ENCODE measurements at places on chromosomes 2 and 18. TPM values are rescaled to one million over a fixed set of nuclear protein-coding genes. Genes with fewer than 3 reads are reported as not detected.

Gene TLX2
- total RNA-seq = not detected

Gene POU3F3
- total RNA-seq = not detected

Gene RMDN2
- 4.1 TPM for total RNA-seq

Gene SALL3
- total RNA-seq = not detected

Gene PROKR1
- not detected for total RNA-seq

Gene MRO
- 2.9 TPM for total RNA-seq

Gene LDLRAD4
- 37.3 TPM for total RNA-seq

Gene INHBB
- 3.6 TPM for total RNA-seq

Gene ARHGAP25
- 2.7 TPM for total RNA-seq

Gene EPAS1
- 196 TPM for total RNA-seq

Gene SLC5A6
- total RNA-seq = 6.7 TPM

GRCh38 chr2:155364766-155365165, 666.3 kb downstream of the KCNJ3 start:
- DNase-seq = no peak

DNA sequence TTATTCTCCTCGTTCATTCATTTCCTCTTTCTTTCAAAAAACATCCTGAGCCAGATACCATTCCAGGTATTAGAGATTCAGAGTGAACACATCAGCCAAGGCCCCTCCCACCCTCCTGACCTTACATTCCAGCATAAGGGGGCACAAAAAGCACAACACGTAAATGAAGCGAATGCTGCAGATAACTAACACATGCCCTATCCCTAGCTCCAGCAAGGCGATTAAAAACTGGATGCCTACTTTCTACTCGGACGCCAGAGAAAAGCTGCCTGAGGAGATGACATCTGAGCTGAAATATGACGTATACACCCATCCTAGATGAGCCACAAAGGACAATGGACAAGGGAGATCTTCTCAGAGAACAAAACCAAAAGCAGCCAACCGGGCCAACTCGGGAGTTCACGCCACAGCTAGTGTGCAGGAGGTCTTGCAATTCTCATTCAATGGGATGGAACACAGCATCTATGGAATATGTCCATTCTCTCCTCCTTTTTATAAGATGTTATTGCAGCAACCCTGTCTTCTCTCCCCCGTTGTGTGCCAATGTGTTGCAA, 33.5 kb downstream of the FEZ2 start:
- DNase-seq = no peak

DNA sequence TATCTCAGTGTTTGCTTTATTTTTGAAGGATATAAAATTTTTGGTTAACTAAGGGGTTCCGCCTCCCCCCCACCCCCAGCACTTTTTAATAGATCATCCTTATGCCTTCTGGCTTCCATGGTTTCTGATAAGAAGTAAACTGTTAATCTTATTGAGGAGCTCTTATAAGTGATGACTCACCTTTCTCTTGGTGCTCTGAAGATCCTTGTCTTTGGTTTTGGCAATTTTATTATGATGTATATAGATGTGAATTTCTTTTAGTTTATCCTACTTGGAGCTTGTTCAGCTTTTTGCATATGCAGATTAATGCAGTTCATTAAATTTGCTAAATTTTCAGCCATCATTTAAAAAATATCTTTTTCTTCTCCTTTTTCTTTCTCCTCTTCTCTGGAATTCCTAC, 91.7 kb upstream of the CTAGE1 start:
- no peak for DNase-seq

GRCh38 chr2:240191001-240191400, 50.5 kb upstream of the OTOS start:
- no peak for DNase-seq

GRCh38 chr2:58137856-58138255, 91.2 kb downstream of the VRK2 start:
- DNase-seq = no peak

GRCh38 chr2:19020144-19021099, 338.0 kb downstream of the OSR1 start:
- DNase-seq = no peak

DNA sequence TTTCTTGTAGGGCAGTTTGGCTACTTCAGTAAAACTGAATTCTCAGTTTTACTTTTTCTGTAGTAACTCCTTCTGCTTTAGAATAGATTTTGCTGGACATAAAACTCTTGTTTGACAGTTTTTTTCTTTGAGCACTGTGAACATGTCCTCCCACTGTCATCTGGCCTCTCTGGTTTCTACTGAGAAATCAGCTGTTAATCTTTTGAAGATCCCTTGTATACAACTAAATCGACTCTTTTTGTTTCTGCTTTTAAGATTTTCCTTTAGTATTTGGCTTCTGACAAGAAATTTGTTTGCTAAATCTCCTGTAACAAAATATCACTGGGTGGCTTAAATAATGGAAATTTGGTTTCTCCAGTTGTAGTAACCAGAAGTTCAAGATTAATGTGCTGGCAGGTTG, 570.9 kb upstream of the RAB6C start:
- DNase-seq = no peak

DNA sequence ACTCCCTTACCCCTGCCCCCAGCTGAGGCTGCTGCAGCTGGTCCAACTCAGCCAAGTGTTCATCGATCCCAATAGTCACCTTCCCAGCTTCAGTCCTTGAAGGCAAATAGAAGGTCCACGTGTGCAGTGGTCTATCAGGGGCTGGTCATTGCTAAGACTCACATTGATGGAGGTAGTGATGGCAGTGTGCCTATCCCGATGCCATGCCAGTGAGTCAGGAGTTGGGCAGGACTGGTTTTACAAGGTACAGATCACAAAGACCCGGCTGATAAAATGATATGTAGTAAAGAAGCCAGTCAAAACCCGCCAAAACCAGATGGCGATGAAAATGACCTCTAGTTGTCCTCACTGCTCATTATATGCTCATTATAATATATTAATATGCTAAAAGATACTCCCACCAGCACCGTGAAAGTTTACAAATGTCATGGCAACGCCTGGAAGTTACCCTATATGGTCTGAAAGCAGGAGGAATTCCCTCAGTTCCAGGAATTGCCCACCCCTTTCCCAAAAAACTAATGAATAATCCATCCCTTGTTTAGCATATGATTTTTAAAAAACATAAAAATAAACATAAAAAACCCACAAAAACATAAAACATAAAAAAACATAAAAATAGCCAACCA, 2.9 kb upstream of the C2orf80 start:
- no peak for DNase-seq

DNA sequence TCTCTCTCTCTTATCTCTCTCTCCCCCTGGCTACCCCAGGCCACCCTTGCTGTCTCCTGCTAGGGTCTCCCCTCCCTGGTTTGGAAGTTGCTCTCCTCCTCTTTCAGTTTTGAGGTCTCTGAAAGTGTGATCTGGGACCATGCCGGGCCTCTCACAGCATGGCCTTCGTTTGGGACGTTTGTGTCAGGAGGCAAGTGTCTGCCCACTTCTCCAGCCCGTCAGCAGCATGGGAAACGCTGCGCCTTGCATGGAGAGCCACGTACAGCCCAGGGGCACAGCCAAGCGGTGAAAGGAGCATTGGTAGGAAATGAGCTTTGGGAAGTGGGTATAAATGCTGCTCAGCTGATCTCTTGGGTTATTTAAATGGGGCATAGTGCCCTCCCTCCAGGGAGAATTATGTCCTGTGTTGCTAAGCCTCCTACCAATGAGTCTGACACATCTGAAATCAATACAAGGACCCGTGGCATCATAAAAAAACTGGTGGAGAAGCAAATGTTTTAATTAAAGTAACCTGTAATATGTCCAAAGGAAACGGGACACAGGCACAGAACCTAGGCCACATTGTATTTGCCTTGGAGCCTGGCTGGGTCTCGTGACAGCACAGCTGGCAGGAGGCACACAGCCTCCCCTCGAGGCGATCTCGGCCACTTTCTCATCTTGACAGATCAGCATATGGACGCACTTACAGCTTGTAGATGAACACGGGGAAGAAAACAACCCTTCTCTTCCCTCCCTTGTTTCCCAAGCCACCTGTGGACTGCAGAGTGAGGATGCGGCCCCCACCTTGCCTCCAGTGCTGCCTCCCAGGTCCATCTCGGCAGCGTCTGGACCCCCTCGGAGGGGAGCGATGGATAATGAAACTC, 72.7 kb downstream of the SH3RF3 start:
- DNase-seq = no peak

DNA sequence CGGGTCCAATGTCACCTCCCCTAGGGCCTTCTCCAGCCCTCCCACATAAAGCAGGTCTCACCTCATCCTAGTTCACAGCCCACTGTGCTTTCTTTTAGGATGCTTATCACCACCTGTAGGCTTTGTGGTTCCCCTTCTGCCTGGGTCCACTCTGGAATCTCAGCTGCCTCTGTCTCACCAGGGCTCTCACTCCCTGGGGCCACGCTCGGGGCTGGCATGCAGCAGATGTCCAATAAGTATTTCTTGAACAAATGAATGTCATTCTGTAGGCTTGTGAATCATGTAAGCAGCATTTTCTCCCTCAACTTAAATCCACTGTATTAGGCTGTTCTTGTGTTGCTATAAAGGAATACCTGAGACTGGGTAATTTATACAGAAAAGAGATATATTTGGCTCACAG, 4.3 kb upstream of the SH3BP4 start:
- DNase-seq = no peak

DNA sequence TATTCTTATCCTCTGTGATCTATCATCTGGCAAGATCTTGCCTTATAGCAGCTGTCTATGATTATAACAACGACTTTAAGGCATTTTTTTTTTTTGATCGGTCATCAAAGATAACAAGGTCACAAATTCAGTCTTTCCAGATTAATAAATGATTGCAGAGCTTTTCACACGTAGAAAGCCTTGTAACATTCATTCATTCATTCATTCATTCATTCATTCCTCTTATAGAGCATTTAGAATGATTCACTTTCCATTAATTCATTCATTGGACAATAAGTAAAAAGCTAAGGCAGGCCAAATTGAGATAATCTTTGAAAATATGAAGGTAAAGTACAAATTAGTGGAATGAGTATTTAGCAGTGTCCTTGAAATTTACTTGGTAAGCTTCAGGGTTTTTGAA, 223.7 kb downstream of the NUP35 start:
- DNase-seq = no peak

DNA sequence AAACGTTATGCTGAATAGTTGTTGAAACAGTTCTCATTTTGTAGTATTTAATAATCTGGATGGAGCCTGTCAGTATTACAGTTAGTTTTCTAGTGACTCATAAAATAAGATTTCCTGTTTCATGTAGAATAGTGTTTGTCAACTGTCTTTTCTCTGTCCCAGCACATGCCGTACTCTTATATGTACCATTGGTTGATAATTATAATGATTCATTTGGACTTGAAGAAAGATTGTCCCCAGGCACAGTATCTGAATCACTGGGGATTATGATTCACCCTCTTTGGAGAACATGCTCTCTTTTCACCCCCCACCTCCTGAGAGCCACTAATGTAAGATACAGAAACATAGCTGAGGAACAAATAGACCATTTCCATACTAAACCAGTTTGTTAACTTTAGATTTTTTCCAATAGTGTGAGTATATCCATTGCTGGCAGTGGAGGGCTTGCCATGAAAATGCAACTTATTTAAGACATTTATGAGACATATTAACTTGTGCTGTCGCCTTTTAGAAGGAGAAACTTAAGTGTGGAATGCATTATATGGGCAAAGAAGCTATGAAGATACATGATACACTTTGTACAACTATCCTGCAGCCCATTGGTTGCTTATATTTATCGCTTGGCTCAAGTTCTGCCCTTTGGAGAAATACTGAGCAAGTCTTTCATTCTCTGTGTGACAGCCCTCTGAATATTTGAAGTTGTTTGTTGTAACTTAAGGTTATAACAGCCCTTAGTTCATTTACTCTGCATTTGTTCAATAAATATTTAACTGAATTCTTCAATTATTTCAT, 12.4 kb downstream of the COPS8 start:
- DNase-seq = no peak

GRCh38 chr2:111186933-111187332, 66.2 kb downstream of the BCL2L11 start:
- DNase-seq = no peak

DNA sequence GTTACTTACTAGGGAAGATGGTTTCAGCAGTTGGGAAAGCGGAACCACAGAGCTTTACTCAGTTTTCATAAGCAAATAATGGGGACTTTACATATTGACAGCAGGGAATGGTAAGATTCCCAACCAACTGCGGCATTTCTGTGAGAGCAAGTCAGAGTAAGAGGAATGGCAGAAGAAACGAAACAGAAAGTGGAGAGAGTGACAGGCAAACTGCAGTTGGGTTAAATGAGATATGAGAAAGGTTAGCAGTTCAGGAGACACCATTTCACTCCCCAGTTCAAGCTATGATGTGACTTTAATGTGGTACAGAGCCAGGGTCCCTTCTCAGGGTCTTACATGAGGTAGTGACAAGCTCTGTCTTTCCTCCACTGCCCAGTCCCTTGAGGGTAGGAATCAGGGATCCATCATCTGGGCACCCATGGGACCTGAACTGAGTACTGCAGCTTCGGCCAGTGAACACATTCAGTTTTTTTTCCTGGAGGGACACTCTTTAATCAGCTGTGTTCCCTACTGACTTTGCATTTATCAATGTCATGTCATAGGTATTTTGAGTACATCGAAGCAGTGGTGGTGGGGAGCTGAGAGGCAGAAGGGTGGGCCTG, 33.0 kb upstream of the GREB1 start:
- DNase-seq = no peak

DNA sequence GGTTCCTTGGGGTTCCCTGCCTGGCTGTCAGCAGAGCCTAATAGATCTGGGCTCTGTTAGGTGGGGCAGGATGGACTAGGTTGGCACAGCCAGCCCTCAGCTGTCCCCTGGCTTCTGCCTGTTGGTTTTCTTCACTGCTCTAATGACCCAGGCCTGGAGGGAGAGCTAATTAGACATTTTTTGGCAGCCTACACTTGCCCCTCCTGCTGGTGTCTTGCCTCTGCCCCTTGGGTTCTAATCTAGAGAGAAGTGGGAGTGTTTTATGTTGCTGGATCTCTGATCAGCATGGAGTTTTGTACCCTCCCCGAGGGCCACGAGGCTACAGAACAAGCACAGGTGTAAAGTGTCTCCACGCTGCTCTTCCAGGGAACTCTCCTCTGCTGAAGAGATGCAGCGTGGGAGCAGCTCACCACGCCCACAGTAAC, 199.4 kb upstream of the RASGRP3 start:
- no peak for DNase-seq

DNA sequence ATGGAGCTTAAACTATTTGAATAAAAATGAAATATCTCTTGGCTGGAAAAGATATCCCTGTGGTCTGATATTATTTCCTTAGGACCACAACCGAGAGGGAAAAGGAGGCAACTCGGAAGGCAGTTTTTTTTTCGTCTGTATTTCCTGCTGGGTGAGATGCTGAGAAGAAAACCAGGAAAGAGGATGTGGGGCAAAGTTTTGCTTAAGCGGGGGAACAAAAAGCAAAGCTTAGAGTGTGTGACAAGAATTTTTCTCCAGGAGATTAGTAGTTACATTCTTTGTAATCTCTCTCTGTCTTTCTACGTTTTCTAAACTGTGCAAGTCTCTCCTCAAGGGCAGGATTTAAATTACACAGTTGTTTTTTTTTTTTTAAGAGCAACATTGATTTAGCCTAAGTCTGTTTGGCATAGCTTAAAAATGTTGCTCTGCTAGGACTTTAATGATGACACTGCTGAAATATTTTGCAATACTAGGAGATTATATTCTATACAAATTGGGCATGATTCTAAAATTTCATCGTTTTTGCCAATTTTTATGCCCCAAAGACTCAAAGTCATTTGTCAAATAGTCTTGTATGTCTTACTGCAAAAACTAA, 258.5 kb downstream of the KCNS3 start:
- DNase-seq = no peak
